ENCODE measurements at places on chromosomes 7 and 10.

GRCh38 chr10:91597197-91597881, 35.5 kb downstream of the PPP1R3C start:
- no peak for DNase-seq

- DNase-seq, result no peak
These were observed 6.5 kb downstream of the DBNL start for GRCh38 chr7:44050915-44051560.

DNA sequence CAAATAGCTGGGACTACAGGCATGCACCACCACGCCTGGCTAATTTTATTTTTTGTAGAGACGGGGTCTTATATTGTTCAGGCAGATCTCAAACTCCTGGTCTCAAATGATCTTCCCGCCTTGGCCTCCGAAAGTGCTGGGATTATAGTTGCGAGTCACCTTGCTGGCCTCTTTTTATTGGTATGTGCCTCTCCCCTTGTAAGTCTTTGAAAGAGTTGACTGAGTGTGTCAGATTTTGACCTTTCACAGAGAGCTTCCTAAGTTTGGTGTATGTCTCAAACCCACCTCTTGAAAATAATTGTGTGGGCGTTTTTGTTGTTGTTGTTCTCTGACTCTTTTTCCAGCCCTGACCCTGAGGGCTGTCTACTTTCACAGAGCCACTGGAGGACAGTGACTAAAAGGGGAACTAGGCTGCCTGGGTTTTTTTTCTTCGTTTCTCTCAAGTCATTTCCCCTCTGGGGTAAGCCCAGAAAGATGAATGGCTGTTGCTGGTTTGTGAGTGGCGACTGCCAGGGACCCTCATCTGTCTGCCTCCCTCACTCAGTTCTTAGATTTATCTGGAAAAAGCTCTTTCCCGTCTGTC, 262.8 kb downstream of the ZEB1 start:
- DNase-seq, result no peak

GRCh38 chr7:98907570-98907969, 29.2 kb downstream of the TRRAP start:
- no peak for DNase-seq

- no peak for DNase-seq
These were observed 73.8 kb upstream of the TMEM106B start for GRCh38 chr7:12137283-12137682.

- no peak for DNase-seq
These were observed 290.7 kb downstream of the ADRA2A start for GRCh38 chr10:111367531-111367930.

Data from NCI-H526 treated with DMSO at 0.1 percent for 48 hours (cell line).